NCI-H2171 treated with DMSO at 0.1 percent for 48 hours (cell line): ENCODE measurements at places on chromosomes 4 and X.

DNA sequence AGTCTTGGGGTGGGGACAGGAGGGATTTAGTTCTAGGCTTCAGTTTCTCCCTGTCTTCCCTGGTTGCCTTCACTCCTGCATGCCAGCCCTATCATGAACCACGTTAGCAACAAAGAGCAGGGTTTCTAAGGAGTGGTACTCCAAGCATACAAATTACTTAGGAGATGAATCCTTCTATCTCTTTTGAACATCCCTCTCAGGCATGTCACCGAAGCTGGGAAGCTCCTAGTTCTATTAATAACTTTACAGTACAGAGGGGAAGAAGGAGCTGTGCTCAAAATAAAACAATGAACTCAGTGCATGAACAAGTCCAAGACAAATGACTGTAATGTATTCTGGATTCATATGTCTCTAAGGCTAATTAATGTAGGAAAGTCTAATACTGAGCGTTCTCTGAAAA, 450.6 kb upstream of the RASGEF1B start:
- no peak for DNase-seq

GRCh38 chr4:168318266-168318895, at the start of gene DDX60:
DDX60 (minus strand) TSS chr4:168318752; CDS start chr4:168311259, 7,493 bp downstream.
- DNase-seq, result peak; percentile 59

GRCh38 chr4:110137829-110138228, 60.6 kb downstream of the ELOVL6 start:
- no peak for DNase-seq

GRCh38 chrX:101658661-101659491, 774 bp downstream of the ARMCX2 start:
- DNase-seq, result peak; percentile 41

DNA sequence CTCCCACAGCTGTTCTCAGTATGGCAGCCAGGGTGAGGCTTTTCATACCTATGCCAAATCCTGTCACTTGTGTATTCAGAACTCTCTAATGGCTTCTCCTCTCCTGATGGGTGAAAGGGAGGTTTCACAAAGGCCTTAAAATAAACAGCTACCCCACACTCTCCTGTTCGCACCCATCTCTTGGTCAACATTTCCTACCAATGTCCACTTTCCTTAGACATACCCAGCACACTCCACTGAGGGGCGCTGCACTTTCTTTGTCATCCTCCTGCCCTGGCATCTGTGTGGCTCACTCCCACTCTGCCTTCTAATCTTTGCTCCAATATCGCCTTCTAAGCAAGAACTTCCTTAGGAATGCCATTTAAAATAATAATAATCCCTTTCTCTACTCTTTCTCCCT, 313.3 kb downstream of the PPP3CA start:
- no peak for DNase-seq

DNA sequence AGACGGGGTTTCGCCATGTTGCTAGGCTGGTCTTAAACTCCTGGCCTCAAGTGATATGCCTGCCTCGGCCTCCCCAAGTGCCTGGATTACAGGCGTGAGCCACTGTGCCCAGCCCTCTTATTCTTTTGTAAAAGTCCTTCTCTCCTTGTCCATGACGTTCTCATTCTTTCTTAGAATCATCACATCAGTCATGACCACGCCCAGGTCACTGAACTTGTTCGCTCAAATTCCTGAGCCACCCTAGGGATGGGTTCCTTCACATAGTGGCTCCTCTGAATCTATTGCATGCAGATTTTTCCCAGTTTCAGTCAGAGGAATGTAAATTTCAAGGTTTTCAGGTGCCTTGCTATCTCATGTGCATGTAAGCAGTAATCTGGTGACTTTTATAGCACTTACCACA, 15.7 kb downstream of the JADE1 start:
- DNase-seq, result no peak

- no peak for DNase-seq
Measured at GRCh38 chr4:172105918-172106317, 292.7 kb downstream of the GALNTL6 start.

DNA sequence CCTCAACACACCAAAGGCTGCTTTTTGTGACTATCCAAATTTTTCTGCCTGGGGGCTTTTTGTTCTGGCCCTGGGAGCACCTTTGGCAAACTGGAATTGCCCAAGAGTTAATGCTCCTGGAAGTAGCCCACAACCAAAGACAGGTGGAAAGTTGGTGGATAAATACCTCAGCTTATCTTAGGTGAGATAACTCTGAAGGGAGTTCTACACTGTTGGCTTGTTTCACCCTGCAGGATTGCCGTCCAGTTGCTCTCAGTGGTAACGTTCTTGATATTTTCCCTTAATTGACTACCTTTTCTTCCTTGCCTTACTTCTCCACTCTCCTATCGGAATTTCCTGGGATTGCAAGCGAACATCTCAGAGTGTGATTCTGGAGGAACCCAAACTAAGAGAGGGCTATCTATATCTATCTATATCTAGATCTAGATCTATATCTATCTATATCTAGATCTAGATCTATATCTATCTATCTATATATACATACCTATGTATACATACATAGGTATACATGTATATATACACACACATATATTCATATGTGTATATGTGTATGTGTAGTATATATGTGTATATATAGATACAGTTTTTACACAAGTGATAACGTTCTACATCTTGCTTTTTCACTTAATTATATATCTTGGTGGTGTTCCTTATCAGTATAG, 82.6 kb upstream of the DHX15 start:
- DNase-seq, result no peak

GRCh38 chrX:127570276-127570675, 481.9 kb downstream of the ACTRT1 start:
- no peak for DNase-seq

DNA sequence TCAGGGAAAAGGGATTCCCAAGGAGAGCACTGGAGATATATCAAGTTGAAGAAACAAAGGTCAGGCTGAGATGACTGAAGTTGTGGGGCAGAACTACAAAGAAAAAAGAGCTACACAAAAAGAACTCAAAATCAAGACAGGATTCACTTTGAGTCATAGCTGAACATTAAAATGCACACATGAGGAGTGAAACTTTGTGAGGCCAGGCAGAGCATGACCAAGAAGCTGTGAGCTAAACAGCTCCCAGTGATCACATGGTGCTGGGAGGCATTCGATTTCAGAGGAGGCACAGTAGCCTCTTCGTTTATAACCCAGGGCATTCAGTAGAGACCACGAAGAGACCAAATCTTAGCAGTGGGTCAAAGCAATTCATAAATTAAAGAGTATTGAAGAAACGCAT, 145.3 kb downstream of the ATRX start:
- DNase-seq, result no peak

GRCh38 chr4:75653845-75654503, 19.2 kb downstream of the G3BP2 start:
- DNase-seq, result no peak

- DNase-seq, result no peak
Measured at GRCh38 chr4:158873795-158874401, 105.1 kb downstream of the FNIP2 start.

DNA sequence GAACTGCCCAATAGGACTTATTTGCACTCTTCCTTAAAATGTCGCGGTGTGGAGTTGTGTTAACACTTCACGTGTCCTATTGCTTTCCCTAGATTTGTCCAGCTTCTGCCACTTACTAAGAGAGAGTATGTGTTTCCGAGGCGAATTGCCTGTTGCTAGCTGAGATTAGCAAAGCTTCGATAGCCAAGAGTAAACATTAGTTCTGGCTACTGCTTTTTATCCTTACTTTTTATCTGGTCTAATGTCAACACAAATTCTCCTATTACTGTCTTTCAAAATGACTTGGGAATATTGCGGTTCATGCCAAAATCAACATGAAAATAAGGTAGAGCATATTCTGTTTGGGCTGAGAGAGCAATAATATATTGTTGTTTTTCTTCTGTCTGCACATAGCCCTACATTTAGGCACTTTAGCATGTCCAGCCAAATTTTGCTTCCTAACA, 90.4 kb upstream of the VEGFC start:
- DNase-seq, result no peak

DNA sequence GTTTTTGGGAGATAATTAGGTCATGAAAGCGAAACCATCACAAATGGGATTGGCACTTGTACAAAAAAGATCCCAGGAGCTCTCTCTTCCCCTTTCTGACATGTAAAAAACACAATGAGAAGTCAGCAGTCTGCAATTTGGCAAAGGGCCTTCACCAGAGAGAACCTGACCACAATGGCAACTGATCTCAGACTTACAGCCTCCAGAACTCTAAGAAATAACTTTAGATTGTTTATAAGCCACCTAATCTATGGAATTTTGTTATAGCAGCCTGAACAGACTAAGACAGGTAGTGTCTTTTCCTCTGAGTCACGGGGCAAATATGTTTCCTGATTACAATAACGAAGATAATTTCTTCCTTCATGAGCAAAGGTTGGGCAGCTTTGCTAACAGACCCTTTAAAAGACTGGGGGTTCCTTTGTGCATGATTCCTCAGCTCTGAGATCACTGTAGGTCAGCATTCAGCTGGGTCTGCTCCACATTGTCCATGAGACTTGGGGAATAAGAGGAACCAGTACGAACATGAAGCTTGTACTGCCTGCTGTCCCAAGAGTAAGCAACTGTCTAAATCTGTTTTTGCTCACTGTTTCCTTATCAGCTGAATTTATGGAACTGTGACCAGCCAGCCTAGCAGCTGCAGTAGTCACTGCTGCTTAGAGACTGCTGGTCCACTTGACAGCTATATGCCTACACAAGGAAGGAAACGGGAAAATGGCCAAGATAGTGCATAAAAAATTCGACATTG, 191.6 kb downstream of the ANAPC10 start:
- no peak for DNase-seq

DNA sequence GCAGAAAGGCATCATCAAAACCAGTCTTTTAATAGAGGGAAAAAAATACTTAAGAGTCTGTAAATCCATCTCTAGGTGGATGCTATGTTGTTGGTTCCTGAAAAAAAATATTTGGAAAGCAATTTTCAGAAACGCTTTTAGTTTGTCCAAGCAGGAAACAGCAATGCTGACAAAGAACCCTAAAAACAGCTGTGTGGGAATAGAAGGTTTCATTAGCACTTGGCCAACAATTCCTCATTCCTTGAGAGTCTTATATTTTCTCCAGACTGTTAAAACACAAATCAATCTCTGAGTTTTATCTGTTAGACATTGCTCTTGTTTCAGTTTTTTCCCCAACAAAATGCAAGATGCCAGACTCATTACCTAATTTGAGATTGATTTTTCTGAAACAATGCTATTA, 6.4 kb downstream of the MXRA5 start:
- no peak for DNase-seq

DNA sequence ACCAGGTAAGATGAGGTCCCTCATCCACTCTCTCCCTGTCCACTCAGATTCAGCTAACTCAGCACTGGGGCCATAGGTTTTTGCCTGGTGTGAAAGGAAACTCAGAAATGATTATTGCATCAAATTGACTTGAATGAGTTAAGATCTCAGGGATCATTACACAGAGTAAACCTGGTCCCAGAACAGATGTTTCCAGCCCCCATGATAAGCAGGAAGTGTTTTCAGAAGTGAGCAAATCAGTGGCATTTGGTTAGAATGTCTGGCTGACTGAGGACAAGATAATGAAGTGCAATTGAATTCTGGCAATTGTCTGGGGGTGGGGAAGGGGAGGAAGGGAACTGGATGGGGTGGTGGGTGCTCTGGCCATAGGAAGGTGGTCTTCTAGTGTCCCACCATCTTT, 108.0 kb downstream of the CHIC2 start:
- DNase-seq, result no peak

DNA sequence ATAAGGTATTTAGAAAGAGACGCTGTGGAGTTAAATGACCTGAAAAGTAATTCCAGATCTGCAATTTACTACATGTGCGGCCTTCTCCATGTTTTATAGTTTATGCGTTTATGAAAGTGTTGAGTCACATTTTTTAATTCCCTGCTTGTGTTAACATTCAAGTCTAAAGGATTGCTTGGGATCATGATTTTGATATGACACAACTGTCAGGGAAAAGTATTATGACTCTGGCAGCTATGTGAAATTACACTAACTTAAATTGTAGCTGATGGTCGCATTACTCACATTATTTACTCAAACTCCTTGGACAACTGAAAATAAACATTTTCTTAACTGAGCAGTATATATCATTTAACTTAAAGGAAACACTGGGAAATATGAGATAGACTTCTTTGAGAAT, 14.3 kb upstream of the GABRB1 start:
- no peak for DNase-seq

GRCh38 chr4:6402566-6403399, 69.6 kb downstream of the PPP2R2C start:
- no peak for DNase-seq

- no peak for DNase-seq
Measured at GRCh38 chr4:172153719-172154118, 340.5 kb downstream of the GALNTL6 start.

GRCh38 chrX:74325130-74326059, 21.4 kb downstream of the ZCCHC13 start:
- peak; percentile 91 for DNase-seq

DNA sequence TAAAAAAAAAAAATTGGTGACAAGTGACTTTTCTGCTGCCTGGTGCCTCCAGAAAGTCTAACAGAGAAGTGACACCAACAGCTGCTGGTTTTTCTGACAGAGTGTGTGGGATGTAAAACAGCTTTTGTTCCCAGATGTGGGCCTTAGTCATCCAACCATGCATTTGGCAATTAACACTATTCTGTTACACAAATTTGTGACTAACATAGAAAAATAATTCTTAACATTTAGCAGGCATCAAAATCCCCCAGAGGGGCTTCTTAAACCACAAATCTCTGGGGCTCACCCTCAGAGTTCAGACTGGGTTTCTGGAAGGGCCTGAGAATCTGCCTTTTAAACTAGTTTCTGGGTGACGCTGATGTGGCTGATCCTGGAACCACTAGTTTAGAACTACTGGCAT, 100.5 kb upstream of the PCDH7 start:
- no peak for DNase-seq

DNA sequence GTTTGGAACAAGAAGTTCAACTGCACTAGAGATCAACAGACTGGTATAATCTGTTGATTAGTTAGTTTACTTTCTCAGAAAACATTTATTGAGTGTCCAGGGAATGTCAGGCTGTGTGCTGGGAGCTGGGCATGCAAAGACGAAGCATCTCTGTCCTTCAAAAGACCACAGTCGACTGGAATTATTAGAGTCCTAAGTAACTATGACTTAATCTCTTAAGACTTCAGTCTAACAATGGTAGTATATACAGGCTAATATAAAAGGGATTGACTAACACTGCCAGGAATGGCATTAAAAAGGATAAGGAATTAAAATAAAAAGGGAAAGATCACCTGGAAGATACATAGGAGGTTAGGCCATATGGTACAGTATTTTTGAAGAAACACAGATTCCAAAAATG, 128.7 kb downstream of the WDFY3 start:
- no peak for DNase-seq

DNA sequence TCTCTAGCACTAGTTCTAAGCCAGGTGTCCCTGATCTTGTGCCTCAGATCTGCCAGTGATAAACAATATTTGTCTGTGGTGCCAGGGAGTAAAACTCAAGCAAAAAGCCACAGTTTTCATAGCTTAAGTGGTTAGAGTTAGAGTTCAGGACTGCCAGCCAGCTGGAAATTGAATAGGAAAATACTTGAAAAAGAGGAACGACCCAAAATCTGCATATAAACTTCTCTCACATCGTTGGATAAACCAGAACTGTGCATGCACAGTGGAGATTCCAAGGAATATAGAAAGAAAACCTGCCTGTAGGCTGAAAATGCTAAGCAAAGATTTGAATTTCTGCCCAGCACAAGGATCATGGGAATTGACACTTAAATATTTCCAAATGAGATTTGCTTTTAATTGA, 35.0 kb upstream of the GNPDA2 start:
- no peak for DNase-seq
